NCI-H1436 treated with DMSO at 0.1 percent for 48 hours (cell line): ENCODE measurements at places on chromosomes 4 and X.

DNA sequence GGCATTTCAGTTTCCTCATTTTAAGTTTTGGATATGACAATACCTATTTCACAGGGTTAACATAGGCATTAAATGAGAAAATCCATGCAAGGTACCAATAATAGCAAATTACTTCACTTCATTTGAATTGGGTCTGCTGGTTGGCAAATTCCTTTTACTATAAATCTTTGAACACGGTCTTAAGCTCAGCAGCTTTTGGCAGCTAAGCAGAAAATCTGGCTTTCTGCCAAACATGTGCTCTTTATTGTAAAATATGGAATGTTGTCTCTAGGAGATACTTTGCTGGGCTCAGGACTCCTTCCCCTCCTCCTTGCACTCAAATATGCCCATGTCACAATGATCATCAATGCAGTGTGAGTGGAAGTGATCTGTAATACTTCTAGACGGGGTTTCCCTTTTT is 16.8 kb upstream of the DMP1 start:
- no peak for DNase-seq

GRCh38 chr4:53905276-53905940 is 159.0 kb downstream of the CHIC2 start:
- no peak for DNase-seq

DNA sequence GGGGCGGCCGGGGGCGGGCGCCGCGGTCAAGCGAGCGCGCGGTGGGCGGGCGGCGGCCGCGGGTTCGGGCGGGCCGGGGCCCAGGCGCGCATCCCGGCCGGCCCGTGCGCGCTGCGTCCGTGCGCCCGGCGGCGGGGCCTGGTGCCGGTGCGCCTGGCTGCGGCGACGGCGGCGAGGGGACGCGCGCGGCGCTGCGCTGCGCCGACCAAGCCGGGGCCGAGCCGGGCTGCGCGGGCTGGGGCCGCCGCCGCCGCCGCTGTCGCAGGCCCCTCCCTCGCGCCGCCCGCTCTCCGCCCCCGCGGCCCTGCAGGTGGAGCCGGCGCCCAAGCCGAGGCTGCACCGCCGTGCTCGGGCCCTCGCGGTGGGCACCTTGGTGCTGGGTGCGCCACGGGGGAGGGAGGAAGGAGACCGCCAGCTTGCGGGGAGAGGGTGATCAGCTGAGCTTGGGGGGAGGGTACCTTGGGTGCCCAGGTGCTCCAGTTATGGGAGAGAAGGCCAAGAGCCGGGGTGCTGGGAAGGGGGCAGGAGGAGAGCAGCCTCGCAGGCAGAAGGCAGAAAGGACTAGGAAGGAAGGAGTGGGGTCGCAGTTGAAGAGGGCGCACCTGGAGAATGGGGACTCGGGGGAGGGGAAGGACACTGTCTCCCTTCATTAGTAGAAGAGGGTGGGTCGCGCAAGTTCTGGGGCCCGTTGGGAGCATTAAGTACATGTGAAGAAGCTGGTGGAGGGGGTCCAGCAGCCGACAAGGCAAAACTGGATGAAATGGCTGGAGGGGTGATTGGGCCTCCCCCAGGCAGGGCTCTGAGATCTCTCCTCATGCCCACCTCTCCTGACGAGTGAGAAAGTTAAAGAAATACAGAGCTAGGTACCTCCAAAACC is at the start of gene PPP2R2C:
TSS of gene PPP2R2C (minus strand) at position 228 of the 877 bp plus-strand sequence. CDS start 385 bp downstream, outside the sequence.
- DNase-seq: no peak

GRCh38 chr4:108840426-108840975 is 77.6 kb upstream of the ETNPPL start:
- no peak for DNase-seq

GRCh38 chrX:9195199-9195880 is 161.4 kb upstream of the FAM9B start:
- no peak for DNase-seq

GRCh38 chrX:54093159-54093558 is 48.9 kb upstream of the PHF8 start:
- DNase-seq: no peak

DNA sequence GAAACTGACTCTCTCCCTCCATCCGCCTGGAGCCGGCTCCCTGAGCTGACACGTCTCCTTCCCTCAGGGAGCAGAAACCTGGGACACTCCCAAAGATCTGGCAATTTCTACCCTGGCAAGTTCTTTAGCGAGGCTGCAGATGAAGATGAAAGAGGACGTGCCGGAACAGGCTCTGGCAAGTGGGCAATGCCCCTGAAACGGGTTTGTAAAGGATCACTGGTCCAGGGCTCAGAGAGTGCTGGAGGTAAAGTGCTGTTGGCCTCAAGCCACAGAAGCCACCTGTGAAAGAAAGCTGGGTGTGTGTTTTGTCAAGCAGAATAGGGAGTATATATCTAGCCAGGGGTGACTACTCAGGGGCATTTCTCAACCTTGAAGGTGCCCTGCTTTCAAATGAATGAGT is 131.4 kb upstream of the ATP6AP2 start:
- no peak for DNase-seq

GRCh38 chrX:13309631-13310030 is 10.2 kb downstream of the ATXN3L start:
- no peak for DNase-seq

GRCh38 chr4:67522230-67522629 is 23.1 kb downstream of the CENPC start:
- DNase-seq: no peak

DNA sequence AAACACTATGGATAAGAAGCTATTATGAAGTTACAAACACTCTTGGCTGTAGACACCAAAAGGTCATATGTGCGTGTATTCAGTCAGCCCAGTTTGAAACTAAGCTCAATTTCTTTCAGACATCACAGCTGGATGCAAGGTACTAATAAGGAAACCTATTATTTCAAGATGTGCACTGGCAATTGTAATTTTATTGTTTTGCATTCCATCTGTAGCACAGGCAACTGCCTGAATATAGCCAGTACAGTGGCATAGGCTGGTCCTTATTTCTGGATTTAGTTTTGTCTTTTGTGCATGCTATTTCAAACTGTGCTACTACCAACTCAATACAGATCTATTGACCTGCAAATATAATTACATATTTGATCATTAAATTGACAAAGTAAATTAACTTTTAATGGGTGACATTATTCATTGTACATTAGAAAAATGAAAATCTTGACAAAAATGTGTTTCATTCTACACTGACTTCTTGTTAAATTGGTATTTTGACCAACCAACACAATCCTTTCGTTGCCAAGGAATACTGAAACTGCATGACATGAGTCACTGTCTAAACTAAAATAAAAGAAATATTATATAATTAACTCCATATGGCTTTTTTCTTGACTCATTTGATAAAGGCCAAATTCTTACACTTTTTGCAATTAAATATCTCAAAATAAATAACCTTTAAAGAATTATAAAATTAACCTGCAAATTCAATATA is 594.3 kb upstream of the ADGRL3 start:
- DNase-seq: no peak

DNA sequence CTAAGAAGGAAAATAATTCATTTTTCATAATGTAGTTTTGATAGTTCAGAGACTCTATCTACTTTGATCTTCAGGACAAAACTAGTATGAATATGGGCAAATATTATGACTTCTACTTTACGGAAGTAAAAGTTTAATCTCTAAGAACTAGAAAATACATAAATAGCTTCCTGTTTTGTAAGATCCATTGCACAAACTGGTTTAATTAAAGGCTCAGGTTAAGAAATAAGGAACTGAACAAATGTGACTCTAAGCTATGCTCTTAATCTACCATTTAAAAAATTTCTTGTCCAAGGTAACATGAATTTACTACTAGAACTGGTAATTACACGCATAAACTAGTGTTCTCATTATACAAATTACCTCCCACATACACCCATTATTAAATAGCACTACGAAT is 360.6 kb downstream of the INPP4B start:
- no peak for DNase-seq

DNA sequence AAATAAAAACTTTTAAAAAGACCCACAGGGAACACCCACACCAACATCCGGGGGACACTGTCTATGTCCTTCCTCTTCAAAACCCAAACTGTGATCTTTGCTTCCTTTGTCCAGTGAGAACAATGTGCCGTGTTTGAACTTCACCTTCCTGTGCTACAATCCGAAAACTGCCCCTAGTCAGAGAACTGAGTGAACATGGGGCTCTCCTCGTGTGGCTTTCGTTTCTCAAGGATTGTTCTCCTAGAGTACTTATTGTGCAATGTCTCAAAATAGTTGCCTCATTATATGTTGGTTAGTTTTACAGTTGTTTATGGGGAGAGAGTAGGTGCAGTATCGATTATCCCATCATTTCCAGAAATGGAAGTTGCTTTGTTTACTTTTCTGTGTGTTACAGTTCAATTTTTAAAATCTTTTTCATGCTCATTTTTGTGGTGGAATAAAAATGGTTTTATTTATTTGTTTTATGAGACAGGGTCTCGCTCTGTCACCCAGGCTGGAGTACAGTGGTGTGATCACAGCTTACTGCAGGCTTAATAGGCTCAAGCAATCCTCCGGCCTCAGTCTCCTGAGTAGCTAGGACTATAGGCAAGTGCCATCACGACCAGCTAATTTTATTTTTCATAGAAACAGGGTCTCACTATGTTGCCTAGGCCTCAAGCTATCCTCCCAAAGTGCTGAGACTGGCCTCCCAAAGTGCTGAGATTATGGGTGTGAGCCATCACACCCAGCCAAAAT is 29.9 kb downstream of the RBMX start:
- no peak for DNase-seq

GRCh38 chrX:110252711-110253110 is 65.2 kb downstream of the AMMECR1 start:
- DNase-seq: no peak

GRCh38 chr4:17719106-17719505 is 62.3 kb downstream of the FAM184B start:
- DNase-seq: no peak

GRCh38 chr4:143391261-143391660 is 54.6 kb downstream of the GAB1 start:
- DNase-seq: no peak

DNA sequence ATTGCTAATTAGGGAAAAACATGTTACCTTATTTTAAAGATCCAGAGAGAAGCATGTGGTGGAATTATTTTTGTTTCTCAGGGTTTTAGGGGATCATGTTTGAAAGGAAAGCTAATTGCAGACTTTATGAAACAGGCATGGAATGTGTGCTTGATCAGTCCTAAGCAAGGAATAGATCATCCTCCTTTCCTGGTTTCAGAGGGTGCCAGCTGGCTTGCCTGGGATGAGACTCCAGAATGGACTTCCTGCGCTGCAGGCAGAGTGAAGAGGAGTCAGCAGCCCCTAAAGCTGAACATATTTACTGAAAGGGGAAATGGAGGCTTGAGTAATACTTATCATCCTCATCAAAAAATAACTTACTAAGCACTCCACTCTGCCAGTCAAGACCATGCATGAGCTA is 13.3 kb downstream of the FGF5 start:
- DNase-seq: no peak

- DNase-seq: no peak
Measured at GRCh38 chr4:25085671-25086070, 54.9 kb upstream of the LGI2 start.

DNA sequence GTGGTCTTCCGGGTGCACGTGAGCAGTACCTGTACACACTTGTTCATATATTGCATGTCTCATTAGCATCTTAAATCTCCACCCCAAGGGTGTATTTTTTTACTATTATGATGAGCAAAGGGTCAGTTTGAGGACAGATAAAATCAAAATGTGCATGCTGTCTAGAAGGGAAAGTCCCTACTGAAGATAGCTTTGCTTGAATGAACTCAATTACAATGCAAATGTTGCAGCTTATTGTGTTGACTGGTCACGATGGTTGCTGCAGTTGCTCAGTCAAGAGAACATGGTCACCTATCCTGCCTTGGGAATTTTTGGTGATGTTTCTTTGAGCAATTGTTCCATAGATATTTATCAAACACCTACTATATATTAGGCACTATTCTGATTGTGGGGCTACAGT is 103.8 kb upstream of the MID1IP1 start:
- DNase-seq: no peak

DNA sequence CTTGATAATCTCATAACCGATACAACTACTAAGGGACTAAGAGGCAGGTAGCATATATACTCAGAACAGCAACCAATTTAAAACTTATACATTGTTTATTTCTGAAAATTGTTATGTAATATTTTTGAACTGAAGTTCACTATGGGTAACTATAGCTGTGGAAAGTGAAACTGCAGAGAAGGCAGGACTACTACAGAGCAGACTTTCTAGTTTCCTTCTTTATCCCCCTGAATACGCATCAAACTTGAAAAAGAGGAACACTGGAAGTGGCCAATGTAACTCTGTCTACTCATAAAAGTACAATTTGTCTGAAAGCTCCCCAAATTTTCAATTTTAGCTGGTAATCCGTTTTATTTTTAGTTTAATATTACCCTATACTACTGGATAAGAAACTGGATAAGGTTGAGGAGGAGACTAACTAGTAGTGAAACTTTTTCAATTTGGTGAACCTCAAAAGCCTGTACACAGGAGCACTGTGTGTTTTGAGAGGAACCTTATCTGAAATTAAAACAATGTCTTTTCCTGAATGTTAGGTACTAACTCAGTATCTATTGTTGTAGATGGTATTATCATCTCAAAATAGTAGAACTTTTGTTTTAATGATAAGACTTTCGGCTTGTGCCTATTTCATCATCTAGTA is 225.8 kb downstream of the GABRG1 start:
- no peak for DNase-seq

DNA sequence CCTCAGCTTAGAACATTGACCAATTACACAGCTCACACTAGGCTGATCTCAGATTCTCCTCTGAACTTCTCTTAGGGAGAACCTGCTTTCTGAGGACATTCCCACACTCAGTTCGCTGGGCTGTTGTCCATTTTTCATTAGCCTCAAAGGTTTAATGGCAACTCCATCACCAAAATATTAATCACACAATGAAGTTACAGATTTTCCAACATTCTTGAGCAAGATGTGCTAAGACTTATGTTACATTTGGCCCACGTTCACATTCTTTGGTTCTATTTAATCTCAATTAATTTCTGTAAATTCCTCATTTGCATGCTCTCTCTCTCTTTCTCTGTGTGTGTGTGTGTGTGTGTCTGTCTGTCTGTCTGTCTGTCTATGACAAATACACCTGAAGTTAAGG is 82.3 kb upstream of the EDNRA start:
- no peak for DNase-seq

- no peak for DNase-seq
Measured at GRCh38 chrX:37543324-37543723, 28.1 kb upstream of the LANCL3 start.

GRCh38 chr4:8387194-8387593 is 53.3 kb downstream of the ACOX3 start:
- DNase-seq: no peak
